ENCODE measurements at places on chromosomes 3 and 15.

- DNase-seq = no peak
Measured at GRCh38 chr15:65163041-65163440, 22.1 kb downstream of the CLPX start.

DNA sequence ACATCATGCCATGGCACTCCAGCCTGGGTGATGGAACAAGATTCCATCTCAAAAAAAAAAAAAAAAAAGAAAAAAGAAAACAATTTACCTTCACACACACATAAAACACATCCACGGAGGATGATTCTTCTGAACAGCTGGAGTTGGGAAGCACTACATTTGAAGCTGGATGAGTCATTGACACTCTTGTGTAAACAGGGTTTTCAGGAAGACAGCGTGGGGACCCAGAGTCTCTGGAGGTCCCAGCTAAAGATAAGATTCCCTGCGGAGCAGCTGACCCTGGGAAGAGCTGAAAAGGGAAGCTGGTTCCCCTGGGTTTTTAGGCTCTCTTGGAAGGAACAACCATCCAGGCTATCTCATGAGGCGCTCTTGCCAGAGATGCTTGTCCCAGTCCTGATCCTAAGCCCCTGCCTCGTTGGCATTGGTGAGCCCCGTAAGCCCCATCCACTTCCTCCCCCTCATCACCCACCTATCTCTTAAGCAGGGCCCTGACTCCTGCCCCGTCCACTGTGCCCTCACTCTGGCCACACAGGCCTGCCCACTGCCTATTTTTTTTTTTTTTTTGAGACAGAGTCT, 32.0 kb upstream of the FURIN start:
- DNase-seq = no peak

GRCh38 chr15:68507447-68507846, 71.3 kb upstream of the CORO2B start:
- no peak for DNase-seq

DNA sequence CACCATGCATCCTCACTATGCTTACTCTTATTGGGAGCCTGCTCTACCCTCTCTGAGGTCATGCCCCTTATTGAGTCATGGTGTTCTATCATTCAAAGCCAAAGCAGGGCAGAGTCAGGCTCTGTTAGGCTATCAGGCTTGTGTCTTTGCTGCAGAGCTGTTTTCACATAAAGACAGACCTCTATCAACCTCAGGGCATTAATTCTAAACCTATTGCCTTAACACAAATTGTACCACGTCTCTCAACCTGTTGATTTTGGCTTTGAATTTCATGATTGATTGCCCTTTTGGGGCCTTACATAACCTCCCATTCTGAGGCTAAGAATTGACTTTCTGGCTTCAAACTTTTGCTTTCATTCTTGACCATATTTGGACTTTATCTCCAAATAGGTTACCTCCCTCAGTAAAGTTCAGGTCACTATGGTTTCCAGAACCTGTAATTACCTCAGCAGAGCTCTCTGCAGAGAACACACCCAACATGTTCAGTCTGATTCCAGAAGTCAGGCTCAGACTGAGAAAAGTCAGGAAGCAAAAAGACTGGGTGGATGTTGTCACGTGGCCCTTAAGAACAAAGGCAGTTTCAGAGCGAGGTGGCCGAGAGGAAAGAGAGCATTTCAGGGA, 221.4 kb upstream of the NANOGP8 start:
- DNase-seq = no peak

DNA sequence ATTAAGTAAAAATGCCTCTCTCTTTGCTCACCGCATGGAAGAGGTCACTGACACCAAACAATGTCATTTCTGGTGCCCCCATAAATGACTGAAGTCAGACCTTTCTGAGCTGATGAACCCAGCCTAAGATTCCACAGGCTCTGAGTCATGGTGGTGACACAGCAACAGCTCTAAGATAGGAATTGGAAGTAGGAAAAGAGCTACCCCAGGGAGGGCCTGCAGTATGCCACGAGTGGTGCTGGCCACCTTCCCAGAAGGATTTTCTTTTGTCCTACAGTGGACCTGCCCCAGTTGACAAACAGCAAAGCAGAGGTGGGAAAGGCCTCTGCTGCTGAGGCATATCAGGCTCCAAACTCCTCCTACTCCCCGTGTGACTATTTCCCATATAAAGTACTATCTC, 208.1 kb downstream of the MINAR1 start:
- no peak for DNase-seq

DNA sequence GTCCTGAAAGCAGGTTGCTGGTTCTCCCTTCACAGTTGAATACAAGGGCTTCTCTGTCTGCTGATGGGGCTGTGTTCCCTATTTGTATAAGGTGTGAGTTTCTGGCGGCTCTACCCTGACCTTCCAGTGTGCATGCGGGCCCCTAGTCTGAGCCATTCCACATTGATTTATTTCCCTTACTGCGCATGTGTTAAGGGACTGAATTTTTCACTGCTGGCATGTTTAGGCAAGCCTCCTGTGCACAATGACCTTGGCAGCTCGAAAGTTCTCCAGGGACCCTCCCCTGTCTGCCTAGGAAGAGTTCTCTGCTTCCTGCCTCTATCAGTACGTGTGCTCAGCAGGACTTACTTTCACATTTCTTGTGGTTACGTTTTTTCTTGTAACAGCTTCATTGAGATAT, 11.4 kb downstream of the TRAK1 start:
- DNase-seq = no peak

GRCh38 chr15:69871511-69872134, 226.1 kb downstream of the TLE3 start:
- no peak for DNase-seq

- DNase-seq = no peak
Measured at GRCh38 chr15:60572541-60573421, 93.8 kb upstream of the ICE2 start.

GRCh38 chr15:92934716-92935115, 34.6 kb downstream of the CHD2 start:
- DNase-seq = no peak

- no peak for DNase-seq
Measured at GRCh38 chr3:64612916-64613526, 74.8 kb downstream of the ADAMTS9 start.

- no peak for DNase-seq
Measured at GRCh38 chr3:143330296-143330868, 210.8 kb downstream of the CHST2 start.

GRCh38 chr3:88003115-88003755, 55.6 kb downstream of the CGGBP1 start:
- no peak for DNase-seq

- no peak for DNase-seq
Measured at GRCh38 chr3:129257609-129258008, 8.2 kb downstream of the COPG1 start.

- peak; percentile 19 for DNase-seq
Measured at GRCh38 chr3:151085227-151085888, at the start of gene MED12L. TSS of gene MED12L (plus strand) at chr3:151085664. CDS start at chr3:151086927, 1,263 bp downstream.

GRCh38 chr15:66961407-66961884, 104.0 kb upstream of the SMAD3 start:
- no peak for DNase-seq

GRCh38 chr3:86229086-86229774, 761.7 kb downstream of the VGLL3 start:
- DNase-seq = no peak

DNA sequence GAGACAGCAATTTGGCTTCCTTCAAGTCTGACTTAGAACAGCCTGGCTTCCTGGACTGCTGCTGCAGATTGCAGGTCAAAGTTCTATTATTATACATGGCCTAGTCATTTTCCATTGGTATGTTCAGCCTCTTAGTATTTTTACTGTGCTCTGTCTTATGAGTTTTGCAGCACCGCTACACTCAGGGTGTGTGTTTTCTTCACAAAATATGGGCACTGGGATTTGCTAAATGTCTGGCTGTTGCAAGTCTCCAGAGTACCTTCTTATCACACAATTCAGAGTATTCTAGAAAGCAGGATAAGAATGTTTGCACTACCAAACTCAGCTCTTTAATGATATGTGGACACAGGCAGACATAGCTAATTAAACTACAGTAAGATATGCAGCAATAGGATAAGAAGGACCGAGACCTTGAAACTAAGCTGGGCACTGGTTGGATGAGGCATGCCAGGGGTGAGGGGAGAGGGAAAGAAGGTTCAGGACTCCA, 203.0 kb upstream of the PDZRN3 start:
- DNase-seq = no peak

DNA sequence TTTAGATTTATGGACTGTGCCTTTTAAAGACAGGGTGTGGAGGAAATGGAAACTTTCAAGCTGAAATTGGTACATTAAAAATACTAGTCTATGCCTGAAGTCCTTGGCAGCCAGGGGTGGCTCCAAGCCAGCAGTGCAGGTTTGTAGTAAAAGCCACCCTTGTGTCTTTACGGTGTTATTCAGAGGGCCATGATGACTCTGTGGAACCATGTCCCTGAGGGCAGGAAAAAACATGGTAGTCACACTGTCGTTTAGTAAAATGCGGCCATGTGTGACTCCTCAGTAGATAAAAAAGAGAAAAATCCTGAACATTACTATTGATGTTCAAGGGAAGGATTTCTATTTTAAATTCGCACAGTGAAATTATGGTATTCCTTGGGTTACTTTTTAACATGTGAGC, 2.7 kb downstream of the FAN1 start:
- DNase-seq = no peak

DNA sequence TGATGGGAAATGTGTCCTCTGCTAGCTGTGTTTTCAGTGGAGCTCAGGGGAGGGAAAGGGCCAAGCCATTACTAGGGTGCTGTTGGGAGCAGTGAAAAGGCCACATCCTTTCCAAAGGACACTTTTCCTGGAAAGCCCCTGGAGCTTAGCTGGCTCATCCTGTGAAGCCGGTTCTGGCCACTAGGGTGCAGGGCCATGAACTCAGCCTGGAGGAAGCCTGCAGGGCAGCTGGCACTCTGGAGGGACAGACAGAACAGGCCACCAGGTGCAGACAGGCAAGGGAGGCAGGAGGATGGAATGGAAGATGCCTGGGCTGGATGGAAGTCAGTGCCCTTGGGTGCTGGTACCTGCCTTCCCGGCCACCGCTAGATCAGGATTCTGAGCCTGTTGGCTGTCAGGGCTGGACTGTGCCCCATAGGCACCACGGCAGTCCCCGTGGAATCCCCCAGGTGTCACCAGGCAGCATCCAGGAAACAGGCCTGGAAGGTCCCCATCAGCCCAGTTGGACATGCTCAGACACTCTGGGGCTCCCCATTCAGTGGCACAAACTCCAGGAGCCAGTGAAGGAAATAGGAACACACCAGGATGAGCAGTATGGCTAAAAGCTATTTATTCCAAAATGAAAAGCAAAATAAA, 76.2 kb upstream of the C2CD4B start:
- DNase-seq = no peak

DNA sequence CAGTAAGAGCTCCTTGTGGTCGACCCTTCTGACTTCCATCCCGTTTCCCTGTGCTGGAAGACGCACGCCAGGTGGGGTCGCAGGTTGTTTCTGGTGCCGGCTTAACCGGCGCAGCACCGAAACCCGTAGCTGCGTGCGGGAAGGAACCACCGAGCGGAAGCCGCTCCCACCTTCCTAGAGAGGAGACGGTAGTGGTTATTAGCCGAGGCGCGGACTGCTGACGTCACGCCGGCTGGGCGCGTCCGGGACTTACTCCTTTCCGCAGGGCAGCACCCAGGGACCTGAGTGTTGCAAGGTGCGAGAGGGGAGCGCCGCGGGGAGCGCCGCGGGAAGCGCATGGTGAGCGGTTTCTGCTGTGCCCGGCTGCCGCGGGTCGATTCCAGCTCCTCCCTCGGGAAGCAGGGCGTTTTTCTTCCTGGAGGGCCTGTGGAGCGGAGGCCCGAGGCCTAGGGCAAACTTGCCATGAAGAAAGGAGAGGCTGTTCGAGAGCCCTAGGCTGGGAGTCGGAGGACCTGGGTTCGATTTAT, at the start of gene ZNF501:
ZNF501 (plus strand) TSS at position 252 of the 527 bp plus-strand sequence. CDS start 4,787 bp downstream, outside the sequence.
- peak; percentile 89 for DNase-seq

DNA sequence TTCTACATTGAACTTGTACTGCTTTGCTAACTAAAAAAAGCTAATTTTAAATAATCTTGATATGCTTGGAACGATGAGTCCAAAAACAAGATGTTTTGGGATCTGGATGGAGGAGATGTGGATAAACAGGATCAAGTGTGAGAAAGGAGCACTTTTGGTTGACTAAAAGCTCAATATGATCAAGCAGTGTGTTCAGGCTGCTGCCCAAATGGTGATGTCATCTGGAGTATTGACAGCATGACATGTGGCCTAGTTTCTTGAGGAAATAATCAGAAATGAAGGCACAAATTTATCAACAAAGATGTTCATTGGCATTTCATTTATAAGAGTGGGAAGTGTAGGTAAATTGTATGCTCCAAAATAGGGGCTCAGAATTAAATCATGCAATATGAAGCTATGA, 161.2 kb downstream of the SOX2 start:
- no peak for DNase-seq

DNA sequence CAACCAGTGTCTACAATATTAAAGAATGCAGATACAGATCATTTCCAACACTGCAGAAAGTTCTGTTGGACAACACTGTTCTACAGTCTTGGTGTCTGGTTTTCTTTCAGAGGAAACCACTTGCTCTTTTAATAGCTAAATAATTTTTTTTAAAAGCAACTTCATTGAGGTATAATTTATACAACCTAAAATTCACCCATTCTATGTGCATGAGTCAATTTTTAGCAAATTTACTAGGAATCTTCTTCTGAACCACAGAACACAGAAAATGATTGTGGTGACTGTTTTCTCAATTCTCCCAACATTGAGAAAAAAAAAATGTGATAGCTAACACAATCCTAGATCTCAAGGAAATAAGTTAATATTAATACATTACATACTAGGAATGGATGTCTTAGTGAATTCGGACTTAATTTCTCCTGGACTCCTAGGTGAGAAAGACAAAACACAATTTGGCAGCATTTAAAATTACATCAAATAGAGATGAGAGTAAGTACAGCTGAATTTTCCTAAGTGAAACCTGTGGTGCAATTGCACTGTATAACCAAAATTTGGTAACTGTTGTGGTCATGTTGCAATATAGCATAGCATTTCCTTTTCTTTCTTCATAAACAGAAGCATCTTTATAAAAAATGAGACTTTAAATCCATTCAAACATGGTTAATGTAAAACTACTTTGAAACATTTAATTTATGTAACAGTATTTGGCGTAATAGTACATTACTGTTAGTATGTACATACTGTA, 15.3 kb upstream of the PLCL2 start:
- DNase-seq = no peak

- DNase-seq = peak; percentile 25
Measured at GRCh38 chr3:88195951-88196434, 46.2 kb downstream of the C3orf38 start.
